ENCODE measurements at places on chromosomes 5 and 9. TPM values are rescaled to one million over a fixed set of nuclear protein-coding genes. Genes with fewer than 3 reads are reported as not detected.
A peak's percentile ranks its signal among the peaks of the same experiment; 100 is the strongest.

DNA sequence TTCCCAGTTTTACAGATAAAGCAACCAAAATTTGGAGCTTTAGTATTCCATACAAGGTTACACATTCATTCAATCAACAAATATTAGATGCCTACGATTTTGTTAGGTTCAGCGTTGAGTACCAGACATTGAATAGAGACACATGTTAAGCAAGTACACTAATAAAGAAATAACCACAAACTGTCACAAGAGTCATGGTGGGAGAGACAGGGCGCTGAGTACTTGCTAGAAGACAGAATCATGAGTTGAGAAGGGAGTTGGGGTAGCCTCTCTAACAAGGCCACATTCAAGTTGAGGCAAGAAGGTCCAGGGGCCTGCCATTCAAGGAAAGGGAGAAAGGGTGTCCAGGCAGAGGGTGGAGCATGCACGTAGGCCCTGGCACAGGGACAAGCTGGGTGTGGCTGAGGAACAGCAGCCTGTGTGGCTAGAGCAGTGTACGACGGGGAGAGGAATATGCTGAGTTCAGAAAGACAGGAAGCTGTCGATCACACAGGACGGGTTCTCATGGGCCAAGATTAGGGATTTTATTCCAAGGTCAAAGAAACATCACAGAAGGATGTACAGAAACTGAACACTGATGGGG lies 17.0 kb downstream of the CDK5RAP2 start:
- no peaks in the 10 kb centered on the region for H3K27me3 ChIP-seq
- H3K4me3 ChIP-seq: no peak overlapping the region
- H3K27ac ChIP-seq: no peak overlapping the region
- peaks cover 43% of the 10 kb centered on the region for H3K36me3 ChIP-seq

DNA sequence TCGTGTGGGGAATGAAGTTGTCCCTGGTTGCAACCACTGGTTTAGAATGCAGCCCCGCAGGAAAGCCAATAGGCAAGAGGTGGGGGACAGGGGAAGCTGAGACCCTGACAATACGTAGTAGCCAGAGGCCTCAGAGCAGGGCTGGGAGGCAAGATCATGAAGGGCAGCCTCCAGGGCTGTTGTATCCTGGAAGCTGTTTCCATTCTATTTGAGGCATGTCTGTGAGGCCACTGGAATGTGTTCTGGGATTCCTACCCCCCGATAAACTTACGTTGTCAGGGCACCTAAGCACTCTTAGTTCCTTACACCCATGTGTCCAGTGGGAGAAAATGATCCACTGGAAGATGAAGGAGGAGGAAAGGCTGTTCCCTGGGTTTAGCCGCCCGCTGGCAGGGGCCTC lies 177.3 kb downstream of the CFAP90 start:
- no peaks in the 10 kb centered on the region for H3K36me3 ChIP-seq
- H3K27ac ChIP-seq: no peak overlapping the region
- H3K4me3 ChIP-seq: no peak overlapping the region
- DNase-seq: no peak
- no peaks in the 10 kb centered on the region for H3K27me3 ChIP-seq

- H3K4me1 ChIP-seq: no peaks in the 10 kb centered on the region
- no peak overlapping the region for H3K27ac ChIP-seq
- no peak overlapping the region for H3K4me3 ChIP-seq
- DNase-seq: no peak
- no peaks in the 10 kb centered on the region for H3K27me3 ChIP-seq
Observed at GRCh38 chr9:77743386-77743785, 95.3 kb upstream of the GNA14 start.

- no peaks in the 10 kb centered on the region for H3K4me1 ChIP-seq
- no peak overlapping the region for H3K4me3 ChIP-seq
- no peak for DNase-seq
- H3K36me3 ChIP-seq: no peaks in the 10 kb centered on the region
- H3K27ac ChIP-seq: no peak overlapping the region
- H3K27me3 ChIP-seq: no peaks in the 10 kb centered on the region
Observed at GRCh38 chr5:131305906-131306305, 42.1 kb downstream of the CDC42SE2 start.

DNA sequence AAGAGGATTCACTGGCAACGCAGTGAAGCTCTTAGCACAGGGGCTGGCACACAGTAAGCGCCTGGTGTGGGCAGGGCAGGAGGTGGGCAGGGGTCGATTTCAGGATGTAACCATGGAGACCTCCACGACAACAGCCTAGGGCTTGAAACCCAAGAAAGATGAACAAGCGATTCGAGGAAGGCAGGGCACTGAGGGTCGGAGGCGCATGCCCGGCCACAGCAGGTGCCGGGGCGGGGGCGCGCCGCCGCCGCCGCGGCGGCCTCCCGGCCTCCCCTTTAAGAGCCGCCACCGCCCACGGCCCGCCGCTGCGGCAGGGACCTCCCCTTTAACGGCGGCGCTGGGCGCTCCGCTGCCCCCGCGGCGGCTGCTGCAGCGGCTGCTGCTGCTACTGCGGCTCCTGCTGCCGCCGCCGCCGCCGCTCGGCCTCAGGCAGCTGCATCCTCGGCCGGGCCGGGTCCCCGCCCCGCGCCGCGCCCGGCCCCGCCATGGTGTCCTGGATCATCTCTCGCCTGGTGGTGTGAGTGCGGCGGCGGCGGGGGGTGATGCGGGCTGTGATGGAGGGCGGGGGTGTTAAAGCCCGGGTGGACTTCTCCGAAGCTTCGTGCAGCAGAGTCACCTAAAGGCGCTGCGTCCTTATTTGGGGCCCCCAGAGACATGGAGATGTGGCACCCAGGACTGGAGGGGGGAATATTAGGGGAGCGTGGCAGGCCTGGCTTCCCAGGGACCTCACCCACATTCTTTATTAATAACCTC lies at the start of gene REEP2:
REEP2 (plus strand) TSS at position 334 of the 753 bp plus-strand sequence; CDS start at position 486, 152 bp downstream.
- H3K4me3 ChIP-seq: peak within 1 kb of the TSS; percentile 47
- no peak for DNase-seq
- H3K27me3 ChIP-seq: no peaks in the 10 kb centered on the region
- H3K4me1 ChIP-seq: no peaks in the 10 kb centered on the region
- H3K36me3 ChIP-seq: peaks cover 20% of the 10 kb centered on the region
- H3K27ac ChIP-seq: peak within 1 kb of the TSS; percentile 55

DNA sequence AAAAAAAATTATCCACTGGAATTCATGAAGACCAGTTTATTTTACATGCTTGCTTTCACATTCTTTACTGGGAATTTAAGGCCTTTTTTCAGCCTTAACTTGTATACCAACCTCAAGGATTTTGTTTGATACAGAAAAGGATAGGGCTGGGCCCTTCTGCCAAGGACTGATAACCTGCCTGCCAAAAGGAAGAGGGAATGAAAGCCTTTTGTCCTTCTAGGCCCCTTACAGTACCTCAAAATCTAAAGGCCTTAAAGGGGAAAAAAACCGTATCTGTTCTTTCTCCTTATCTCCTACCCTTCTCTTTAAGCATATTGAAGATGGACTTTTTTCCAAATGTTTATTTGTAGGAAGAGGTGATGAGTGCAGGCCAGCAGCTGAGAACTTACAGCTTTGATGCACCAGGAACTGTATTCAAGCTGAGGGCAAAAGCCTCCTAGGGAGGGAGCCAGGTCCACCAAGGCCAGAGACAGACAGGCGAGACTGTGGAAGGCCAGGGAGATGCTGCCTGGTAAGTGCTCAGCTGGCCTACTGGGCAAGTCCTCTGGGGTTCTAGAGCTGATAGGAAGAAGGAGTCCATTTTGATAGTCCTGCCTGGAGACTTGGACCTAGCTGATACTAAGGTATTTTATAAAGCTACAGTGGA lies 31.8 kb downstream of the FAXDC2 start:
- H3K36me3 ChIP-seq: peaks cover 72% of the 10 kb centered on the region
- no peak overlapping the region for H3K4me3 ChIP-seq
- DNase-seq: no peak
- H3K4me1 ChIP-seq: no peaks in the 10 kb centered on the region
- H3K27ac ChIP-seq: no peak overlapping the region
- no peaks in the 10 kb centered on the region for H3K27me3 ChIP-seq

DNA sequence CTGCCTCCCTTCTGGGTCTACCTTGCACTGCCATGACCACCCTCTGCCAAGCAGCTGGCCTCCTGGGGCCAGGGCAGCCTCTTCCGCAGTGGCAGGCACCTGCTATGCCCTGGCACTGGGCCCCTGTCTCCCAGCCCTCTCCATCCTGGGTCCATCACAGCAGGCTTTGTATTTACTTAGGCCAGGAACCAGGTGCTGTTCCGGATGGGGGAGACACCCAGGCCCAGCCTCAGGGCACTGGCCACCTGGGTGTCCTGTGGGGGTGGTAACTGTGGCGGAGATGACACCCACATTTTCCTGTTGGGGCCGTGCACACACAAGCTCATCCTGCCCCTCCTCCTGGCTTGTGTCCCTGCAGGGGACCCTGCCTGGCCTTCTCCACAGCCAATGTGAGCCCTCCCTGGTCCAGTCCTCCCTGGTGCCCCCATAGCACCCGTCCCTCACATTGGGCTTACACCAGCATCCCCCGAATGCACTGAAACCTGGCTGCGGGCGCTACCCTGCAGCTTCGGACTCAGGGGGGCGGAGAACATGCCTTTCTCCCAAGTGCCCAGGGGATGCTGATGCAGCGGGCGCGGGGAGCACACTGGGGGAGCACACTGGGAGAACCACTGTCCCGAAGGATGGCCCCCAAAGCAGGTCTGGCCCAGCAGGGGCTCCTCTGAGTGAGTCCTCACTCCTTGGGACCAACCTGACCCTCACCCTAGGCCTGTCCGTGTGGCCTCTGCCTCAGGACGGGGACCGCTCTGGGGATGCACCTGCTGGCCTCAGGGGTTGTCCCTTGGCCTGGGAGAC lies 17.9 kb downstream of the FAM163B start:
- no peak for DNase-seq
- H3K4me3 ChIP-seq: no peak overlapping the region
- H3K4me1 ChIP-seq: no peaks in the 10 kb centered on the region

DNA sequence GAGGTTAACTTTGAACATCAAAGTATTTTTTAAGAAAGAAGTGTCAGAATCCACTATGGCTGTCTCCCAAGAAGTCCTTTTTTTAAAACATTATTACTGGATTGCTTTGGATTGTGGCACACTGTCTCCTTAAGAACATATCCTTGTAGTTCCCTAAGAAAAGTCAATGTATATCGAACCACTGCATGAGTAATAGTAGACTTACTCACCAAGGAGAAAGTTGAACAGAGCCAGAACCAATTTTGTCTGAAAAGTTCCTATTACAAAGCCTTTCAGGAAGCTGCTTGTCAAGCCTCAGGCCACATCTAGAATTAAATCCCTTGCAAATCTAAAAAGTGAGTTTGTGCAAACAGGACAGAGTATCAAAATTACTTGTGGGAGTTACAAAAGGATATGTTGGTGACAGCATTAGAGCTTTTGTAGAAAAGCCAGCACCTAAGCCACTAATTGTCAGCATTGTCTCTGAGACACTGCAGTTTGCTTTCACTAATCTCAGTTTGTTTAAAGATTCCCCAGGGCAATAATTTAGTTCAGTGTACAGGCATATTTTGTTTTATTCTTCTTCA lies 195.4 kb downstream of the MPDZ start:
- no peak for DNase-seq
- no peaks in the 10 kb centered on the region for H3K27me3 ChIP-seq
- no peaks in the 10 kb centered on the region for H3K36me3 ChIP-seq
- no peak overlapping the region for H3K4me3 ChIP-seq
- H3K27ac ChIP-seq: no peak overlapping the region

Gene PCDHA6
- 0.20 TPM for total RNA-seq

Gene SHISAL2B
- not detected for total RNA-seq

Gene PCDHGA12
- 6.2 TPM for total RNA-seq

Gene SOWAHA
- not detected for total RNA-seq

Gene SV2C
- total RNA-seq: 0.04 TPM

Gene ASTN2
- total RNA-seq: 32.2 TPM

Gene DOLK
- 13.9 TPM for total RNA-seq
